ENCODE measurements at places on chromosomes 1 and 21. TPM values are rescaled to one million over a fixed set of nuclear protein-coding genes. Genes with fewer than 3 reads are reported as not detected.

- peaks cover 45% of the 10 kb centered on the region for H3K4me1 ChIP-seq
- H3K27me3 ChIP-seq, result no peaks in the 10 kb centered on the region
- peak overlapping the region; percentile 58 for H3K4me3 ChIP-seq
- H3K27ac ChIP-seq, result peak overlapping the region; percentile 92
- DNase-seq, result peak; percentile 75
- H3K36me3 ChIP-seq, result peaks cover 57% of the 10 kb centered on the region
Observed at GRCh38 chr1:206608108-206608698, 4.1 kb downstream of the EIF2D start.

PPIAL4G gene
- total RNA-seq, result 0.07 TPM

ATP1A4 gene
- not detected for total RNA-seq

DVL1 gene
- 37.2 TPM for total RNA-seq

GRCh38 chr1:82110366-82111254 lies 309.9 kb downstream of the ADGRL2 start:
- H3K4me1 ChIP-seq, result no peaks in the 10 kb centered on the region
- no peak for DNase-seq
- H3K27me3 ChIP-seq, result no peaks in the 10 kb centered on the region
- no peaks in the 10 kb centered on the region for H3K36me3 ChIP-seq
- H3K27ac ChIP-seq, result no peak overlapping the region

DMBX1 gene
- 0.09 TPM for total RNA-seq

DNA sequence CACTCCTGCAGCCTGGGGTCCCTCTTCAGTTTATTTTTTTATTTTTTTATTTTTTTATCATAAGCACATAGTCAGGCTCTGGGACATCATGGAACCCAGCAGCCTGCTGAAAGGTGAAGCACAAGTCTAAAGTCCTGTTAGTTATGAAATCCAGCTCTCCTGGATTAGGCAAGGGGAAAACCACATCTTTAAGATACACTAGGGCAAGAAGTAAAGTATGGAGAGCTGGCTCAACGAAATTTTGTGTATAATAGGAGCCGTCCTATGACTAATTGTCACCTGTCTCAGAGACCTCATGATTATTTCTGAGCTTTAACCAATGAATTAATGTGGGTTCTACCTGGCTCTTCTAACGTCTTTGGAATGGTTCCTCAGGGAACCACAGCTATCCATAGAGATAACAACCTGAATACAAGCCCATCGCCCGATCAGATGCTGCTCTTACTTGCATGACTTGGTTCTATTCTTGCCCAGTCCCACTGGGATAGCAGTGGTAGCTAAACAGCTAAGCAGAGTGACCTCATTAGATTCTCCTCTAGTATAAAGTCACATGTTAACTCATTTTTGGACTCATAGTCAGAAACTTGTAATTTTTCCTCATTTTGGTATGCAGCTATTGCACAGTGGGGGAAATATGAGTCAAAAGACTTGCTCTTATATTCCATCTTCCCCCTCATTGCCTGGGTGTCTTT lies 122.7 kb downstream of the LMO4 start:
- H3K27me3 ChIP-seq, result no peaks in the 10 kb centered on the region
- H3K27ac ChIP-seq, result no peak overlapping the region
- DNase-seq, result no peak
- H3K4me3 ChIP-seq, result no peak overlapping the region
- H3K4me1 ChIP-seq, result peaks cover 7% of the 10 kb centered on the region

ELAVL4 gene
- total RNA-seq, result not detected

GRCh38 chr1:8448911-8449661 lies 131.2 kb downstream of the SLC45A1 start:
- peaks cover 12% of the 10 kb centered on the region for H3K4me1 ChIP-seq
- no peak overlapping the region for H3K4me3 ChIP-seq
- H3K27me3 ChIP-seq, result no peaks in the 10 kb centered on the region
- H3K27ac ChIP-seq, result no peak overlapping the region
- DNase-seq, result peak; percentile 26

FCGR1A gene
- total RNA-seq, result not detected

DNA sequence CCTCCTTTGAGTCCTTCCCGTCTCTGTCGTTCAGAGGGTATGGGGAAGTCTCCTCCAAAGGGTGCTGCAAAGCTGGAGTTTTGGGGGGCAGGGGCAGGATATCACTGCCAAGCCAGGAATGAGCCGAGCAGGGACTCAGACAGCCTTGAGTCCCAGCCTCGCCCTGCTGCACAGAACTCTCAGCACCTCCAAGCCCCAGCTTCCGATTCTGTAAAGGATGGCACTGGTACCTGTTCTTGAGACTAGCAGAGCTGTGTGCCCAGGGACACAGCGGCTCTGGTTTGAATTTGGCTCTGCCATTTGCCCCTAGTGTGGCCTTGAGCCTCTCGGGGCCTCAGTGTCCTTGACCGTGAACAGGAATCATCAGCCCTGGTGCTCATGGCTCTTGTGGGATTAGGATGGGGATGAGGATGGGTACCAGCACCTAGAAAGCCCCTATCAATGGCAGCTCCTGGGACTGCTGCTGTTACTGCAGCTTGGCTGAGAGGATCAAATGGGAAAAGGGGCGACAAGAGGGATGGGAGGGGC lies 1.5 kb upstream of the FBLIM1 start:
- peaks cover 10% of the 10 kb centered on the region for H3K4me1 ChIP-seq
- no peak overlapping the region for H3K27ac ChIP-seq
- peaks cover 41% of the 10 kb centered on the region for H3K27me3 ChIP-seq
- H3K36me3 ChIP-seq, result no peaks in the 10 kb centered on the region
- DNase-seq, result no peak

C1orf94 gene
- not detected for total RNA-seq

- peak overlapping the region; percentile 71 for H3K27ac ChIP-seq
- H3K4me3 ChIP-seq, result peak overlapping the region; percentile 69
- peaks cover 22% of the 10 kb centered on the region for H3K4me1 ChIP-seq
- no peak for DNase-seq
Observed at GRCh38 chr21:36966821-36967768, 626 bp upstream of the HLCS start.

KNCN gene
- not detected for total RNA-seq

GRCh38 chr1:183418696-183419095 lies 516 bp upstream of the NMNAT2 start:
- no peak overlapping the region for H3K4me3 ChIP-seq
- no peak for DNase-seq
- H3K27ac ChIP-seq, result no peak overlapping the region
- H3K4me1 ChIP-seq, result peaks cover 23% of the 10 kb centered on the region
- peaks cover 52% of the 10 kb centered on the region for H3K27me3 ChIP-seq
- H3K36me3 ChIP-seq, result no peaks in the 10 kb centered on the region

DNA sequence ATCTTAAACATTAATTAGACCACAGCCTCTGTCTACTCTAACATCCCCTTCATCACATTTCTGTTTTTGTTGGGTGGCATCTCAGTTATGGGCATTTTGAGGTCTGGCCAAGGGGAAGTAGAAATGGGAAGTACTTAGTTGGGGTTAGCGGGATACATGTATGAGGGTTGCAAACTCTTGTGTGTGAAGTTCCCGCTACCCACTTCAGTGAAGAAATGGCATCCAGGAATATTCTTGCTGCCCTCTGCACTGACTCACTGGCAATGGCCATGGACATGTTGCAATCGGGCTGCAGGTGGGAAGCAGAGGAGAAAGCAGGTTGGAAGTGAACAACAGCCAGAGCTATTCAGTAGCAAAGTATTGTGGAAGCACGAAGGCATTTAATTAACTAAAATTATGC lies 7.4 kb downstream of the CD48 start:
- no peaks in the 10 kb centered on the region for H3K27me3 ChIP-seq
- peaks cover 63% of the 10 kb centered on the region for H3K36me3 ChIP-seq
- DNase-seq, result no peak
- peak overlapping the region; percentile 83 for H3K27ac ChIP-seq
- H3K4me3 ChIP-seq, result peak overlapping the region; percentile 55

SV2A gene
- total RNA-seq, result 8.2 TPM

DNA sequence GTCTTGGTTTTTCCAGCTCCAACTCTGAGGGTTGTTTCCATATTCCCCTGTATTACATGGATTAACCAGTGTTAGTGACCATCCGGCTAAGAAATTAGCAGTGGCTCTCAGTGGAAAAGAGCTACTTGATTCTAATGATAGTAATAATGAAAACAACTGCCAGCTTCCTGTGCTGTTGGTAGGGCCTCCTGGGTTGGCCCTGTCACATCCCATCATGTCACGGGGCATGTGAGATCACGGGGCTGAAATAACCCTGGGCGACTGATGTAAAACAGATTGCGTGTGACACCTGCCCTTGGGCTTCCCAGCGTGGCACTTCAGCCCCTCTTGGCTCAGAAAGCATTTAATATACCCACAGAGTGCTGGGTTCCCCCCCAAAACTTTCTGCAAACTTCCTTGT lies 149.0 kb downstream of the ROR1 start:
- no peak overlapping the region for H3K4me3 ChIP-seq
- no peak overlapping the region for H3K27ac ChIP-seq
- no peaks in the 10 kb centered on the region for H3K4me1 ChIP-seq

DNA sequence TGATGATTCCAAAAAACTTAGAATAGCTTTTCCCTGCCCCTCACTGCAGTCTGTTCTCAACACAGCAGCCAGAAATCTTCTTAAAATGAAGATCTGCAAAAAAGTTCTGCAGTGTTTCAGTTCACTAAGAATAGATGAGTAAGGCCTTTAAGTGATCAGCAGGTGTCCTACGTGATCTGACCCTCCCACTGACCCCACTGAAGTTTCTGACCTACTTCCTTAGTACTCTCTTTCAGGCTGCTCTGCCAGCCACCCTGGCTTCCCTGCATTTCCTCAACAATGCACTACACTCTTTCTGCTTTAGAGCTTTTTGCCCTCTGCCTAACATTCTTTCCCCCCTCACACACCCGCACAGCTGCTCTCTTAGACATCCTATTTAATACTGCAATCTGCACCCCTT lies 182.5 kb downstream of the AKT3 start:
- H3K4me3 ChIP-seq, result no peak overlapping the region
- peaks cover 5% of the 10 kb centered on the region for H3K4me1 ChIP-seq
- H3K36me3 ChIP-seq, result peaks cover 16% of the 10 kb centered on the region
- H3K27ac ChIP-seq, result no peak overlapping the region

GRCh38 chr1:15843826-15844572 lies 3.5 kb upstream of the SPEN start:
- no peaks in the 10 kb centered on the region for H3K27me3 ChIP-seq
- no peak overlapping the region for H3K27ac ChIP-seq
- H3K4me3 ChIP-seq, result no peak overlapping the region
- no peak for DNase-seq

DNA sequence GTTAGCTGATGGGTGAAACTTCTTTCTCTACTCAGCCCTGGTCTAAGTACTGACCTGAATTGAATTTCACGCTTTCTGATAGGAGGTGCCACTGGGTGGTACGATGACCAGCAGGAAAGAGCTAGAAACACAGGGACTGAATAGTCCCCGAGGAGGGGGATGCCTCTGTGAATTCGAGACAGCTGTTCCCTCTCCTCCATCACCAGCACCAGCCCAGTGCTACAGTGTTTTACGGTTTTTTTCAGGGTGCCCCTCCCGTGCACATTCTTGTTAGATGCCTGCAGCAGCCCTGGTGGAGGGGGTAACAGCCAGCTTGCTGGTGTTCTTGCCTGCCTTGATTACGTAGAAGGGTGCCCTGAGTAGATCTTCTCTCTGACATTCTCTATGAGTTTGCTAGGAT lies 7.1 kb downstream of the HUNK start:
- H3K4me3 ChIP-seq, result no peak overlapping the region
- no peaks in the 10 kb centered on the region for H3K36me3 ChIP-seq
- H3K27ac ChIP-seq, result no peak overlapping the region
- no peak for DNase-seq
- H3K4me1 ChIP-seq, result no peaks in the 10 kb centered on the region

MNDA gene
- not detected for total RNA-seq

DNA sequence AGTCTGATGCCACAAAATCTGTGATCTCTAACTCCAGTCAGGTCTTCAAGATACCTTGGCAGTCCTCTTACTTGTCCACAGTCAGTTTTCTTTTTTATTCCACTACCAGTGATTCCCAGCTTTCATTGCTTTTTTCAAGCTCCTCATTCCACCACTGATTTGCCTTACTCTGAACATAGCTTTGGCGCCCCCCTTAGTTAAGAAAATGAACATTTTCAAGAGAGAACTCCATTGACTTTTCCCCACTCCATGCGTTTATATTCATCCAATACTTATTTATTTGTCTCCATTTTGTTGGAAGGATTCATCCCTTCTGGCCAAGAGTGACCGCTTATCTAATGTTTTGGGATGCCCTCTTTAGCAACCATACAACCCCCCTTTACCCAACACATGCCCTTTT lies 33.9 kb upstream of the IPO9 start:
- H3K4me1 ChIP-seq, result peaks cover 9% of the 10 kb centered on the region
- DNase-seq, result no peak
- H3K27me3 ChIP-seq, result no peaks in the 10 kb centered on the region
- no peak overlapping the region for H3K27ac ChIP-seq
- no peak overlapping the region for H3K4me3 ChIP-seq

GRCh38 chr1:69920426-69920825 lies 285.0 kb downstream of the LRRC40 start:
- H3K27me3 ChIP-seq, result no peaks in the 10 kb centered on the region
- H3K4me3 ChIP-seq, result no peak overlapping the region
- DNase-seq, result no peak
- H3K4me1 ChIP-seq, result no peaks in the 10 kb centered on the region

DNA sequence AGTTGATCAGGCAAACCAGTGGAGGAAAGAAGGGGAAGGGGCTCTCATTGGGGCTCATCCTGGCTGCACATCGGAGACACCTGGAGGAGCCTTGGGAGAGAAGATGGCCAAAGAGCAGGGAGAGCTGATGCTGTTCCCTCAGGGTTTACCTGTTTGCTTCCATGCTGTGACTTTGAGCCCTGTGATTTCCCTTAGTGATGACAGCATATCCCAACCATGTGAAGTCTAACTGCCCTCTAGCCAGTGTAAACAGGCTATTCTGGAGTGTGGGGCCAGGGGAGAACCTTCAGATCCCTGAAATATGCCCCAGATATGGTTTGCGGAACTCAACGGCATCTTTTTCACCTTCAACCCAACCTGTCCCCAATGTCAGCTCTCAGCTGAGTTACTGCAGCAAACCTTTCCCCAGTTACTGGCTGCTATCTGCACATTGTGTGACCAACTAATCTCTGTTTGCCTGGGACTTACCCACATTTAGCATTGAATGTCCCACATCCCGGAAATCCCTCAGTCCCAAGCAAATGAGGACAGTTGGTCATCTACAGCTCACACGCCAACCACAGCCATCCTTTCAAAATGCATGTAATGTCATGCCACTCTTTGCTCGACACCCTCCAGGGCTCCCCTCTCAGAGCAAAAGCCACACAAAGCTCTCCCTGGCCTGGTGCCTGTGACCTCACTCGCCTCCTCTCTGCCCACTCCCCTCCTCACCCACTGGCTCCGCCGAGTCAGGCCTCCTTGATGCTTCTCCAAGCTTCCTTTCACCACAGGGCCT lies 242.3 kb downstream of the KCNJ6 start:
- no peaks in the 10 kb centered on the region for H3K4me1 ChIP-seq
- H3K27ac ChIP-seq, result no peak overlapping the region
- no peak overlapping the region for H3K4me3 ChIP-seq

DNA sequence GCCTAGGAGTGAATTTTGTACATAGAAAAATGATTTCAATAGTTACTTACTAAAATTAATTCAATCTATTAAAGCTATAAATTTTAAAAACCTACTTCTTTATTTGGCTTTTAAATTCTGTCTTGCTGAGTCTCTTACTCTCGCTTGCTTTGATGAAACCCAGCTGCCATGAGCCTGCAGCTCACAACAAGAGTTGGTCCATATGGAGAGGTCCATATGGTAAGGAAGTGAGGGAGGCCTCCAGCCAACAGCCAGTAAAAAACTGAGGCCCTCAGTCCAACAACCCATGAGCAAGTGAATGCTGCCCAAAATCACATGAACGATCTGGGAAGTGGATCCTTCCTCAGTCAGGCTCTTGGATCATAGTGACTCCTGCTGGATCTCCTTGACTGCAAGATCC lies 89.9 kb upstream of the CXADR start:
- no peaks in the 10 kb centered on the region for H3K4me1 ChIP-seq
- H3K27me3 ChIP-seq, result no peaks in the 10 kb centered on the region
- no peak overlapping the region for H3K4me3 ChIP-seq
- no peaks in the 10 kb centered on the region for H3K36me3 ChIP-seq

Measured in activated CD8-positive, alpha-beta T cell treated with anti-CD3 and anti-CD28 coated beads for 36 hours (primary cell).